ENCODE measurements at places on chromosomes 4 and X. TPM values are rescaled to one million over a fixed set of nuclear protein-coding genes. Genes with fewer than 3 reads are reported as not detected.

- DNase-seq, result no peak
Measured at GRCh38 chr4:95198961-95199360, 349.8 kb downstream of the UNC5C start.

GRCh38 chr4:120703908-120704307, 218.6 kb downstream of the PRDM5 start:
- no peak for DNase-seq

- no peak for DNase-seq
Measured at GRCh38 chr4:101175896-101176676, 171.2 kb downstream of the PPP3CA start.

DNA sequence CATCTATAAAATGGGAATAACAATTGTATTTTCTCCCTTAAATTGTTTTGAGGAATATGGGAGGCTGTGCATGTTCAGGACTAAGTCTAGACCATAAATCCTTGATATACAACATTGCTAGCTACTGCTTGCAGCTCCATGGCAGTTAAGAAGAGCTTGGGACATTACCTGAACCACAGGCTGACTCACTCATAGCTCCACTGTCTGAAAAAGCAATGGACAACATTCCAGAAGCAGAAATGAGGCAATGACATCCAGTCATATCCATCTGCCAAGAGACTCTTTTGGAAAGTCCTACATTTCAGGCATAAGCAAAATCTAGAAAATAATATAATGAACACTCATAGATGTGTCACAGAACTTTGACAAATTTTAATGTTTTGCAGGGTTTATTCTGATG, 167.3 kb upstream of the LEF1 start:
- DNase-seq, result no peak

- DNase-seq, result no peak
Measured at GRCh38 chr4:135418353-135418752, 1216.8 kb upstream of the PABPC4L start.

DNA sequence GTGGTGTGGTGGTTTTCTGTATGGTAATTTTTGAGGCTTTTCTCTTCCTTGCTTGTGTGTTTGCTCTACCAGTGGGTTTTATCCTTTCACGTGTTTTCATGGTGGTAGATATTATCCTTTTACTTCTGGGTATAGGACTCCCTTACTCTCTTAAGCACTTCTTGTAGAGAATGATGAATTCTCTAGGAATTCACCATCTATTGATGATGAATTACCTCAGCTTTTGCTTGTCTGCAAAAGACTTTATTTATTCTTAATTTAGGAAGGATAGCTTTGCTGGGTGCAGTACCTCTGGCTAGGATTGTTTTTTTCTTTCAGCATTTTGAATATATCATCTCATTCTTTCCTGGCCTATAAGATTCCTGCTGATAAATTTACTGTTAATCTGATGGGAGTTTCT, 415.3 kb downstream of the PDGFC start:
- no peak for DNase-seq

- peak; percentile 12 for DNase-seq
Measured at GRCh38 chrX:76555816-76556215, 128.3 kb downstream of the MAGEE1 start.

- no peak for DNase-seq
Measured at GRCh38 chr4:99817309-99817890, 773 bp downstream of the DAPP1 start.

DNA sequence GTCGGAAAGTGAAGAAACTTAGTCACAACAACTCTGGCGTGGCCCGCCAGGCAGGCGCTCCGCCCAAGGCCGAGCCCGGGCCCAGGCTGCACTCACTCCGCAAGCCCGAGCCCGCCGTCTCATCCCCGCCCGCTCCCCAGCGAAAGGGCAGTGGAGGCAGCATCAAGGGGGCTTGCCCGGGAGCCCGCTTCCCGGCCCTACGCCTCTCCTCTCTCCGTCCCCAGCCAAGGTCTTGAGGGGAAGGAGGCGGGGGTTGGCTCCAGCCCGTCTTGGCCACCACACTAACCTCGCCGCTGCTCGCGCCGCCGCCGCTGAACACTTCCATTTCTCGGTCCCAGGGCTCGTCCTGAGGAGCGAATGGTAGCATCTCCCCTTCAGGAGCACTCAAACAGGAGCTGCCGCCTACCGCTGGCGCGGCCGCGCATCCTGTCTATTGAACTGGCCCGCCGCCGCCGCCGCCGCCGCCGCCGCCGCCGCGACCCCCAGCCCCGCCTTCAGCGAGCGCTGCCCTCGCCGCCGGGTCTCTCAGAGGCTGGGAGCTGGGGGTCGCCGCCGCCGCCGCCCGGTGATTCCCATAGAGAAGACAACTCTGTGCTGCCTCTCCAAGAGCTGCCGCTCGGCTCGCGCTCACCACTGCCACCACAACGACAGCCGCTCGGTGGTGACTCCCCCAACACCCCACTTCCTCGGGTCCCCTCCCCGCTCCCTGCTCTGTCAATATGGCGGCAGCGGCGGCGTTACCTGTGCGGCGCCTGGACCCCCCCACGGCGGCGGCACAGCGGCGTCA, at the start of gene RPS6KA6:
Gene RPS6KA6 (minus strand): TSS at position 667 of the 787 bp plus-strand sequence. CDS start 300 bp downstream, at position 367.
- no peak for DNase-seq

GRCh38 chr4:84878090-84878489, 88.4 kb downstream of the WDFY3 start:
- no peak for DNase-seq

- DNase-seq, result peak; percentile 16
Measured at GRCh38 chrX:152897222-152898131, at the start of gene ZNF185. Gene ZNF185 (plus strand): TSS chrX:152898067. CDS start chrX:152914490, 16,423 bp downstream.

- DNase-seq, result peak; percentile 38
Measured at GRCh38 chr4:2813446-2814405, 20.8 kb downstream of the SH3BP2 start.

DNA sequence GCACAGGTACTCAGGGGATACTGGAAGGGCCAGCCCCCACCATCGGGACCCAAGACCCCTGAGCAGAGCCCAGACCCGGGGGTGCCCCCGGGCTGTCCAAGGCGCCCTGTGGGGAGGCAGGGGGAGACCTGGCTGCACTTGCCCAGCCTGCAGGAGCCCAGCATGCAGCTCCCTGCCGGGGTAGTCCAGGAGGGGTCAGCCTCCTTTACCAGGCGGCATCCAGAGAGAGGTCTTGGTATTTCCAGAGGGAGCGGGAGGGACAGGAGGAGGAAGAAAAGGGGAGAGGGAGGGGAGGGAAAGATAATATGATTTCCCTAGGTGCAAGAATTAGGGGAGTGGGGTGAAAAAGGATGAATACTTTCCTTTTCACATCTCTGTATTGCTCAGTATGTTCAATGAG, 97.5 kb downstream of the ABLIM2 start:
- no peak for DNase-seq

Gene SHOX
- total RNA-seq, result not detected

Gene XK
- total RNA-seq, result not detected

Gene GDPD2
- not detected for total RNA-seq

Gene GPR34
- 0.36 TPM for total RNA-seq

Gene ATG4A
- total RNA-seq, result 8.7 TPM

Gene ETDA
- total RNA-seq, result not detected

Gene RPL34
- 1,653 TPM for total RNA-seq

Gene TAF1
- total RNA-seq, result 24.3 TPM

Gene CXCL3
- total RNA-seq, result not detected

Gene NOX1
- total RNA-seq, result not detected
